ENCODE measurements at places on chromosomes 1 and 21. TPM values are rescaled to one million over a fixed set of nuclear protein-coding genes. Genes with fewer than 3 reads are reported as not detected.

The LHX8 gene
- not detected for total RNA-seq

The S100A7A gene
- not detected for total RNA-seq

The PRELP gene
- 41.6 TPM for total RNA-seq

The PLPP3 gene
- total RNA-seq, result 51.4 TPM

DNA sequence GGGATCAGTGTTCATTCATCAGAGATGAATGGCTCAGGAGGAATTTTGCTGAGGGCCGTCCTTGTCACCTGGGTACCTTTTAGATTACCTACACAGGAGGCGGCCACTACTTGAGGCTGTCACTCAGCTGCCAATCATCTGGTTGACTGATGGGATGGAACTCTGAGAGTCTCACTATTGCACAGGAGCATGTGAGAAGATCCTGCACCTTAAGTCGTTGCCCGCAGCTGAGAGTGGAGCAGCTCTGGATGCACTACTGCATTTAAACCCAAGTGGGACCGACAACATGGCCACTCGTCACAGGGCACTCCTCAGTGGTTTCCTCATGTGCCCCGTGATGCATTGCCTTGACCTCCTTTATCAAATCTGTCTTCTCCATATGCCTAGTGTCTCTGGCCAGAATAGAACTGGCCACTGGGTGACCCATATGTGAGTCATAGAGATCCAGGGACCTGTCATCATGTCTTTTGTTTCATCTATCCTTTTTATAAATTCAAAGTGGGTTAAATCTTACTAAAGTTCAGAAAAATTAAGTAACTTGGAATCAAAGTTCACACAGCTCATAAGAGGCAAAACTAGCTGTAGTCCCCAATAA is 165.5 kb downstream of the ZSCAN20 start:
- DNase-seq, result no peak

- no peak for DNase-seq
Measured at GRCh38 chr21:45456584-45457160, 51.7 kb downstream of the COL18A1 start.

DNA sequence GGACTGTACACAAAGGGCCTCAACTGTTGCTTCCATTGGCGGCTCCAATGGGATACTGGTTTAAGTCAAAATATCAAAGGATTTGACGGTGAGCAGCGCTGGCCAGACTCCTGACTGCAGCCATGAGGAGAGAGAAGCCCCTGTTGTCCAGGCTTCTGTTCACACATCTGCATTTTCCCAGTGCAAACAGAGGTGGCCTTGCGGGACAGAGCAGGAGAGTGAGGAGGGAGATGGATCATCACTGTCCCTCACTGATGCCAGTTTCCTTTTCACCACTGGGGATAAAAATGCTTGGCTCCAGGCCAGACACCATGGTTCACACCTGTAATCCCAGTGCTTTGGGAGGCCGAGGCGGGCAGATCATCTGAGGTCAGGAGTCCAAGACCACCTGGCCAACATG is 69.2 kb downstream of the SETD4 start:
- DNase-seq, result no peak

DNA sequence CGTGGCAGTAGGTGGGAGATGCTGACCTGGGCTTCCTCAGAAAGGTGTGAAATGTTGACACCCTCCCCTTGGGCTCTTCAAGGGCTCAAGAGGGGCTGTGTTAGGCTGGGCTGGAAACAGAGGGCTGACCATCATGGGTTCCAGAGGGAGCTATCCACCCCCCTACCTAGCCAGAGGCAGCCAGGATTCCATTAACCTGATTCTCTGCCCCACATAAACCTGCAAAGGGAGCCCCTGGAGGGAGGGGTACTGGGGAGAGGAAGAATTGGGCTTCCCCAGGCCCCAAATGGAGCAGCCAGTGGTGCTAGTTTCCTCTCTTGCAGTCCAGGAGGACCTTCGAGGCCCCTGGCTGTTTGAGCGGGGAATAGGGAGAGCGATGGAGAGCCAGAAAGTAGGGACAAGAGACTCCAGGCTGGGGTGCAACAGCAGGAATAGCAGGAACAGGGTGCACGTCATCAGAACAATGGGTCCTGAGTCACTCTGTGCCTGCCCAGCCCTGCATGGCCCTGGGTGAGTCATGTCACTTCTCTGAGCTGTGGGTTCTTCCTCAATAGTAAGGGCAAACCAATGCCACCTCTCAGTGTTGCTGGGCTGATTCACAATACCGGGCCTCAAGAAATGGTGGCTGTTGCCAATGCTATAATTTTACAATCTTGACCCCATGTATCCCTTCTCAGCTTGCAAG is 121.2 kb downstream of the EPHB2 start:
- no peak for DNase-seq

GRCh38 chr1:231729544-231729943 is 103.0 kb downstream of the DISC1 start:
- no peak for DNase-seq

GRCh38 chr1:209219791-209220524 is 363.6 kb upstream of the CAMK1G start:
- no peak for DNase-seq

- no peak for DNase-seq
Measured at GRCh38 chr1:74467786-74468377, 44.5 kb downstream of the LRRC53 start.

DNA sequence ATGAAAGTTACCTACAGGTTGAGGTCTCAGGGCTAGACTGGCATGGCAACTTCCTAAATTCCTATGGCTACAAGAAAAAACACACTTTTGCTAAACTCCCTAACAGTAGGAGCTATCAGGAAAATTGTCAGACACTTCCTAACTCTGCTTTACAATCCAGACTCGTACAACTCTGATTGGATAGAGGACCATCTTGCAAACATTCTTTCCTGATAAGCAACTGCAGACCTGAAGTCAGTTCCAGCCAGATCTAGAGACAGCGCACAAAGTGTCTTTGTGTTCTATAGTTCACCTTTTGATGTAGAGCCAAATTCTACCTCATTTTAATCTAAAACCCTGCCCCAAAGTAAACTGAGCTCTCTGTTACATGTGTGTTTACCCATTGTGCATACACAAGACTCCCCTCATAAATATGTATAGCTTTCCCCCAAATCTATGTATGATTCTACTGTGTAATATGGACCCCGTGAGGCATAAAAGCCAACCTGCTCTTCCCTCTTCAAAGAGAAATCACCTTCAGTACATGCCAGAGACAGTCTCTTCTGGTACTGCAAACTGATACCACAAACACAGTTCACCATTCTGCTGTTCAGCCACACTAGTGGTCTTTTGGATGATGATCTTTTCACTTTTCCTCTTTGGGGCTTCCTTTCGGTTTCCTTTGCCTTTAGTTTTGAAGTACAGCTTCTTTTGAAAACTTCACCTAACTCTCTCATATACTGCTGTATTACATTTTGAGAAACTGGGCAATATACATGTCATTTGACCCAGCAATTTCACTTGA is 21.7 kb downstream of the ZP4 start:
- no peak for DNase-seq
